ENCODE measurements at places on chromosomes 11 and 22.

GRCh38 chr11:77100166-77101042, 2.2 kb upstream of the OMP start:
- DNase-seq = no peak

DNA sequence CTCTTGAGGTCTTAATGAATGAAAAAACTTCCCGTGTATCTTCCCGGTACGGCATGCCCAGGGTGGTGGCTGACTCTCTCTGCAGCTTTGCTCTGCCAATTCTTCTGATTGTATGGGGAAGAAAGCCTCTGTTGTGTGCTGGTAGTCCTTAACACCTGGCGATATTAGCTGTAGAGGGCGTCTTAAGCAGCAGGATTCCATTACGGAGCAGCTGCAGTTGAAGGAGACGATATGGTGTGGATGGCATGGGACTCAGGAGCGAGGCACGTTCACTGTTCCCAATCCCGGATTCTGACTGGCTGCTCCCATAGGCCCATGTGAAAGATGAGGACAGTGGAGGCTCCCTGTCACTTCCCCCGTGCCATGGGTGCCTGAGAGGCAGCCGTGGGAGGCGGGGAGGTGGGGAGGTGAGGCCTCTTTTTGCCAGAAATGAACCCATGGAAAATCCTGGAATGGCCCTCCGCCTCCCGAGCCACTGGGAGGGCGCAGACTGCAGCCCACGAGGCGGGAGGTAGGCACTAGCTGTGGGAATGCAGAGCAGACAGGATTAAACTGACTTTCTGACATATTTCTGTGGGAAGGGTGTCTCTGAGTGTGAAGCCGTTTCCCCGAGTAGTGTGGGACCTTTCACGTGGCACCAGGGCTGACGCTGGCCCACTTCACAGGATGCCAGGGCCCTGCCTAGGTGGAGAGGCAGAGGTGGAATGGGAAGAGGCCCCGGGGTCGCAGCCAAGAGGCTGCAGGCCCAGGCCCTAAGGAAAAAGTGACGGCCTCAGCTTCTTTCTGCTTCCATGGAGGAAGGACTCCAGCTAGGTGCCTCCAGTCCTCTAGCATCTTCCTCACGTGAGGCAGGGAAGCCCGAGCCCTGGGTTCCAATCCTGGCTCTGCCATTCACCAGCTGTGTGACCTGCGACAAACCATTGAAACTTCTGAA, 121.4 kb upstream of the CD82 start:
- no peak for DNase-seq

DNA sequence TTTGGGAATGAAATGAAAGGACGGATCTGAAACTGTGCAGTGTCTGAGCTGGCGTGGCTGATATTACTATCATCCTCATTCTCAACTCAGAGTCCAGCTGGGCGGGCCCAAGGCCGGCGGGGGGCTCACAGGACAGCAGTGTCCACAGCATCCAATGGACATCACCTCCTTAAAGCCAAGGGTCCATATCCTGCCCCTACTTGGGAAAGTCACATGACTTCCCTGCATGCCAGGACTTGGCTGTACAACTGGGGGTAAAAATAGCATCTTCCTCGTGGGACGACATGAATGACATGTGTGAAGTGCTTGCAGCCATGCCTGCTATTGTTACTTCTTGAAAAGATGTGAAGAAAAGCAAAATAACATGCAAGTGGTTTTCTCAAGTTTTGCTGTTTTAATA, 82.3 kb downstream of the TRMU start:
- DNase-seq = no peak

- DNase-seq = no peak
Measured at GRCh38 chr11:65366340-65366773, 11.8 kb downstream of the TIGD3 start.

DNA sequence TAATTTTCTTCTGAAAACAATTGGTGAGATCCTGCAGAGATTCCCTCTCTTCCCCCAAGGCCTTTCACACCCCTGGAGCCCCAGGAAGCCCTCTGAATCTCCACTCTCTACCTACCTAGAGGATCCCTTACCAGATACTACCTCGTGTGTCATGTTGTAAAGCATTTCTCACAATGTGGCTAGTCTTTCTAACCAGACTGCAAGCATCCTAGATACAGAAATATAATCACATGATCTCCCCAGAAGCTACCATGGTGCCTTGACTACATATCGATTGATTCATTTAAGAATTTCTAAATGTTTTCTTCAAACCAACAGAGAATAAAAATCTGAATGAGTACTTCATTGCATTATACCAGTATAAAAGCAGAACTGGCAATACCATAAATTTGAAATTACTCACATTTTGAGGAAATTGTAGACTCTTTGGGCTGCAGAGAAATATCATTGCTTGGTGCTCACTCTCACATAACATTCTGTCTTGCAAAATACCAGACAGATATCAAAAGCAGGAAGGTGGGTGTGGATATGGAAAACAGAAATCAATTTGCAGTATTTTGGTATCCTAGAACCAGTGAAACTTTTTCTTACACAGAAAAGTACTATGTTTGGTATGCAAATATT, 113.5 kb downstream of the MAML2 start:
- DNase-seq = no peak

Measured in stimulated activated CD4-positive, alpha-beta T cell treated with anti-CD3 and anti-CD28 coated beads, Interleukin-2, amount 100 ng/mL, for 4 hours (primary cell).